ENCODE measurements at places on chromosomes 3 and 15.
A peak's percentile ranks its signal among the peaks of the same experiment; 100 is the strongest.

GRCh38 chr3:187811585-187812250, 66.5 kb upstream of the BCL6 start:
- DNase-seq = no peak

- peak; percentile 27 for DNase-seq
Measured at GRCh38 chr15:72796515-72797337, 13.2 kb upstream of the ADPGK start.

- peak; percentile 23 for DNase-seq
Measured at GRCh38 chr15:99014803-99015697, 7.5 kb upstream of the PGPEP1L start.

GRCh38 chr15:89118481-89118989, 30.3 kb downstream of the ABHD2 start:
- DNase-seq = no peak

DNA sequence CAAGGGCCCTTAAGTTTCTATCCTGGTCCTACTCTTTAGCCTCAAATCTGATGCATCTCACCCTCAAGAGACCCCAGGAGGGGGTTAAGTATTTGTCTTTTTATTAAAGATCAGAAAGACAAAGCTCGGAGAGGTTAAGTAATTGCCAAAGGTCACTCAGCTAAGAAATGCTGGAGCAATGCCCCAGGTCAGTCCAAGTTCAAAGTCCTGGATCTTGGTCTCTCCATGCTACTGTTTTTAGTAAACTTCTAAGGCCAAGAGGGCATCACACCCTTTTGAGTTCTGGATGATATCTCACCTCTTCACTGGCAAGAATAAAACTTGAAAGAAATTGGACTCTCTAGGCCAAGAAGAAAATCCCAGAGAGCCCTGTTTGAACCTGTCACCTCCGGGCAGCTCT, 488.6 kb downstream of the MAGI1 start:
- no peak for DNase-seq

- no peak for DNase-seq
Measured at GRCh38 chr3:40083066-40083465, 226.4 kb upstream of the EIF1B start.

GRCh38 chr15:93987068-93987467, 244.3 kb upstream of the MCTP2 start:
- no peak for DNase-seq

GRCh38 chr15:45242289-45242688, 9.7 kb upstream of the SLC28A2 start:
- DNase-seq = no peak

DNA sequence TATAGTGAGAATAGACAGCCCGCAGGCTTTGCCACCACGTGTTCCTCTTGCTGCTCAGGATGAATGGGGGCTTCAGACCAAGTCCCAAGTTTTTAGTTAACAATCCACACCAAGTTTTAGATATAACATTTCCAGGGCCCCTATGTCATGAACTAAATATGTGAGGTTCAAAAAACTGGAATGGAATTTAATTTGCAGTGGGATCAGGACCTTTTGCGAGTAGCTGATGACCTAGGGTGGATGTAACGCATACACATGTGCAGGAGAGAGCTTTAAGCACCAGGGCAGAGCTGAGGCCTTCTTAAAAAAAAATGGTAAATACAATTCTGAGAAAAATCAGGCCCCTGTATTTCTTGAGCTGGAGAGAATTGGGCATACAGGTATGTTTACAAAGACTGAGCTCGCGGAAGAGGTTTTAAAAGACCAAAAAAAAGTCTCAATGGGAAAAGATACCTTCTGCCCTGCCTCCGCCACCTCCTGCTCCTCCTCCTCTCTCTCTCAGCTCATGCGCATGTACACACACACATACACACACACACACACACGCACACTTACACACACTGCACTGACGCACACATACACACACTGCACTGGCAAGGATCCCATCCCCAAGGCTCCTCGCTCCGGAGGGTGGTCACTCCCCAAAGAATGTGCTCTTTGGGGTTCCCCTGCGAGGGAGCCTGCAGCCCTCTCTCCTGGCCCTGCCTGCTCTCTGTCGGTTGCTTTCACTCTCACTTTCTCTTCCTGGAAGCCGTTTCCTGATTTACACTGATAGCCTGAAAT, 48.2 kb upstream of the IGF1R start:
- DNase-seq = peak; percentile 51

DNA sequence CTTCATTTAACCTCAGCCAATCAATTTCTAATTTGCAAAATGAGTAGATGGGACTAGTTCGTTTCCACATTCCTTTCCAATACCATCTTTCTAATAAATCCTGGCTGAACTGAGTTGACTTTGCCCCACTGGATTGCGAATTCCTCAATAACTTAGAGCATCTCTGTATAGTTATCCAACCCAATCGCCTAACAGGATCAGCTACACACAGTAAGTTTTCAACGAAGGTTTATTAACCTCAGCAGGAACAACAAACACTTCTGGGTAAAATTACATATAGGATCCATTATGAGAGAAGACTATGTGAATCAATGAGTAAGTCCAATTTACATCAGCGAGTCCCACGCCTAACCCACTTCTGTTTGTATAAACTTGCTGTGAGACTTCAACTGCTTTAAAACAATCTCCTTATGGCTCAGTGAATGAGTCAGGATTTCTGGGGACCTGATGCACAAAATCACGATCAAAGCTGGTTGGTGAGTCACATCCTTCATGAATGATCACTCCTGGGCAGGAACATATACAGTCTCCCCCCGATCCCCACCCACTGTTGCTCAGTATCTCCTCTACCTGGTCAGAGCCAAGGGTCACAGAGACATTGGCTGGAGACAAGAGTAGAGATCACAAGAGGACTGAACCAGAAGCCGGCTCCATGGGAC, 142.8 kb downstream of the EDEM1 start:
- no peak for DNase-seq

- DNase-seq = peak; percentile 8
Measured at GRCh38 chr15:80526556-80527340, 122.6 kb downstream of the ARNT2 start.

DNA sequence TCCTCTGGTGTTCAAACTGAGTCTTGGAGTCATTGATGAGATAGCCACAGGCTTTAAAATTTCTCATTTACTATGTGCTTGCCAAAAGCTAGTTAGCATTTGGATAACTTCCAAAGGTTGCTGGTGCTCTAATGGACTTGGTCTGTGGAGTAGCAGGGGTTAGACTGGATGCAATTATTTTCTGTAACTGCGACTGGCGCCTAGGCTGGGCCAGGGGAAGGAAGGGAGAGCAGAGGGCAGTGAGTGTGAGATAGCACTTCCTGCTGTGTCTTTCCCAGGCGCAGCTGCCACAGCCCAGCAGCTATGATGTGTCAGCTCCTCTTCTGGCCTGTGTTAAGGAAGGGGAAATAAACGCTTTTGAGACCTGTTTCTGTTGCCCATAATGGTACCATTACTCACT, 98.6 kb downstream of the MYRIP start:
- DNase-seq = peak; percentile 61

DNA sequence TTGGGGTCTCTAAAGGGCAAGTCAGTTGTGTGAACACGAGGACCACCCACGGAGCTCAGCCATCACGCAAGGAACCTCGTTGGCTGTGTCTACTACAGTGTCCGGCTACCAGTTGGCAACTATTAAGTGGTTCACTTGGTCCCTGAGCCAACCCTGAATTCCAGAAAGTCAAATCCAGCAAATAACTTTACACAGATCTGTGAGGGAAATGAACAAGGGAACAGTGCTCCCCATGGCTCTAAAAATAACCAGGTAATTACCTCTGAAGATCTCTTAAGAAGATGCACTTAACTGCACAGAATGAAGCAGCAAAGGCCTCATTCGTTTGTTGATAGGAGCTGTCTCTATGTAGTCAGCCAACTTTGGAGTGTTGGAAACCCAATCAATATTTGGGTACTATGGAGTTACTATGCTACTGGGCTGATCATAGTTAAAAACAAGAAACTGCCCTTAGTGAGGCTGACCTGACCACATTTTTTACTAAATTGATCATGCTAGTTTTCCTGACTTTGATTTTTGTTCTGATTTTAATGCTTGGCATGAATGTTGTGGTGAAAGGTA, 219.1 kb upstream of the LRIG1 start:
- no peak for DNase-seq

- DNase-seq = no peak
Measured at GRCh38 chr3:33420966-33421365, 19.2 kb downstream of the UBP1 start.

DNA sequence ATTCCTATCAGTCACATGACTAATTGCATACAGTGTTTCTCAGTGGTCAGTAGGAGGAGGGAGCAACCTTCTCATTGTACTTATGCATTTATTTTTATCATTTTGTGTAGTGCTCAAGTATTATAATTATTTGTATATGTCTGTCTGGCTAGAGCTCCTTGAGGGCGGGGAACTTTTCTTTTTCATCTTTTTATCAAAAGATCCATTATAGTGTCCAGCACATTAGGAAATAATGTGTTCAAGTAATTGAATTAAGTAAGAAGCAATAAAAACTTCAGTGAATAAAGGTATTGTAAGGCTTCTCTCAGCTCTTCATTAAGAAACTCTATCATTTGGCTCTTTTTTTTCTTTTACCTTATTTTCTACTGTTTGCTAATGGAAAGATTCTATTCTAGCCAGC, 18.8 kb downstream of the FGF7 start:
- no peak for DNase-seq

DNA sequence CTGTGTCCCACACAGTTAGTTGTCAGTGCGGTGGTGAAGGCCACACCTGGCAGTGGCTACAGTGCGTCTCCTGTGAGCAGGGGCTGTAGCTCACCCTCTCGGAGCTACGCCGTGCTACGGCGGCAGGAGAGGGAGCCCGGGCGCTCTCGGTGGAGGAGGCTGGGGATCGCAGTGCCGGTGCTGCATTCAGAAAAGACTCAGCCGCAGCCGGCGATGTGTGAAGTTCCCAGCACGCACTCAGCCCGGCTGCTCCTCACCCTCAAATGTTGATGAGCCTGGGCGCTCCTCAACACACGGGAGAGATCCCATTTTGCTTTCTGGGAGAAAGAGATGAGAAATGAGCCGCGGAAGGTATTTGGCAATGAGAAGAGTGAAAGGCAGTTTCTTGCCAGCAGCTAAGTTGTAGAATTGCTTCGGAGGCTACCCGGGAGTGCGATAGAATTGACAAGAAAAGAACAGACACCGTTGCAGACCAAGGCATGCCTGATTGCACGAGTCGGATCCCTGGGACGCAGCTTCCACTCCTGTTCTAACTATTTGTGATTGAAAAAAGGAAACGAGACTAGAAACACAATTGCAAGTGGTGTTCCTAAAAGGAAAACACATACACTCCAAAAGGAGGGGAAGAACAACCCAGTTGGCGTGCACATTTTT, at the start of gene UNC13C:
Gene UNC13C (plus strand): TSS at position 189 of the 654 bp plus-strand sequence. CDS start 34,463 bp downstream, outside the sequence.
- peak; percentile 86 for DNase-seq

DNA sequence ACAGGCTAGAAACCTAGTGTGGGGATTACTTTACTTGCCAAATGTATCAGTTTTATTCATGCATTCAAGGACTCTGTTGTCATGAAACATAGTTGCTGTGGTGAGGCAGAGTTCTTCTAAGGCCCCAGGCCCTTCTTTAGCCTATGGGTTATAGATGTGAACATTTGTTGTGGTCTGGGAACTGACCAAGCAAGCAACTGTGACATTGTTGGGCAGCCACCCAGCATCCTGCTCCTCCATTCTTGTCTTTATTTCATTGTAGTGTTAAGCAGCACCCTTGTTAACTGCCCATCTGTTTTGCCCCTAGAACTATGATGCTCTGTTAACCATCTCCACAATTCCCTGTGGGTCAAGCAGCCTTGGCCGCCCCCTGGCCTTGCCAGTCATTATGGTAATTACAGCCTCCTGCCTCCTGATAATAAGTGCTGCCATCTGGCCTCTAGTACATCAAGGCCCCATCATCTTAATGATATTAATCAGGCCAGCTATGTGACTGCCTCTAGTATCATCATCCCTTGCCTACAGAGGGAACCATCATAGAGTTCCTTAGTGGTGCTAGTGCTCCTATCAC, 12.2 kb upstream of the IFT57 start:
- DNase-seq = no peak

- no peak for DNase-seq
Measured at GRCh38 chr15:78768531-78769408, 42.5 kb downstream of the ADAMTS7 start.

- DNase-seq = no peak
Measured at GRCh38 chr3:155420406-155420805, 126.9 kb upstream of the STRIT1 start.

DNA sequence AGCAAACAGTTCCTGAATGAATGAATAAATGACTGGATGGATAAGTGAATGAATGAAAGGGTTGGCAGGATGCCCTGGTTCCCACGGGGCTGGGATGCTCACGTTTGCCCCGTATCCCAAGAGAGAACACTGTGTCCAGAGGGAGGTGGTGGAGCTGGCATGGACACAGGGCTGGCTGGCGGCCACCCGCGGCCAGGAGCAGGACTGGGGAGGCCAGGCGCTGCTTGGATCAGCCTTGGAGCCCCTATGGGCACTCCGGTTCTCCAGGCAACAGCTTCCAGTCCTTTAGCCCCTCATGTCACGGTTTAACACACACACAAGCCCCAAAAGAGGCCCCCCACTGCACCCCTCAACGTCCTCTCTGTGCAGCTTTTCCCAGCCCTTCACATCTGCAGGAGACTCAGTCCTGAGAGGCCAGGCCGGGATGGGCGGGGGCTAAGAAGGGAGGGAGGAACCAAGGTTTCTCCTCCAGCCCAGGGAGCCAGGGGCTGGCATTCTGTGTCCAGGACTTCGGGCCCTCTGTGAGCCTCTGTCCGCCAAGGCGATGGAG, 86.0 kb upstream of the ALDH1L1 start:
- peak; percentile 51 for DNase-seq

GRCh38 chr15:52524223-52525136, 4.2 kb downstream of the MYO5A start:
- DNase-seq = no peak

DNA sequence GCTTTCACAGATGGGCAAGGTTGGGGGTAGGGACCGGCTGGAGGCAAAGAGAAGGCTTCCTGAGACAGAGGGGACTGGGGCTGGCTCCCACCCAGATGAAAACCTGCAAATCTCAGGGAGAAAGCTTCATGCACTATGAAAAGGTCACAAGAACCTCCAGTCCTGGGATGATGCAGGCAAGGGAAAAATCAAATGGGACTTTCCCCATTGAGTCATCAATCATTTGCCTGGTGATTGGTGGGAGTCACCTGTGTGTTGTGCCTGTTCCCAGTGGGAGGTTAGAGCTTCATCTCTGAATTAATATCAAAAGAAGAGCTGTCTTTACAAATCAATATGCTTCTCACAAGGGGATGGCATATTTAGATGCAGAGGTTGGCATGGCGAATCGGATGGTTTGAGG, 49.9 kb downstream of the CACNA1D start:
- DNase-seq = no peak

DNA sequence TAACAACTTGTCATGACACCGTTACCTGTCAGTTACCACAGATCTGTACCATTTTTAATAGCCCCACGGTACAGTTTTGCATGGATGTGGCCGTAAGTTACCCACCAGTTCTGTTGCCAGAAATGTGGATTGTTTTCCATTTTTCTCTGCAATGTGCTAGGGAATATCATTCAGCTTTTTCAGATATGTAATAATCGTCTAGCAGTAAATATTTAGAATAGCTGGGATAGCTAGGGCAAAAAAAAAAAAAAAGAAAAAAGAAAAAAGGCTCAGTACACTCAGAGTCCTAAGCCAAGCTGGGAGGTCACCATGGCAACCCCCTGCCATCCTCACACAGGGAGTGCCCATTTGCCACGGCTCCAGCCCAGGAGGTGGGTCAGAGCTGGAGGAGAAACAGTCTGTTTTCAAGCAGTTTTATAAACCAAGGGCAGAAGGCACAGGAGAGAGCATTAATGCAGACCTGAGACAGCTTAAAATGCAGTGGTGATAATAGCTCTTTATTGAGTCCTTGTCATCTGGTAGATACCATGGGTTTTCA, 25.2 kb downstream of the PAQR5 start:
- peak; percentile 45 for DNase-seq
